ENCODE measurements at places on chromosomes 16 and 17. TPM values are rescaled to one million over a fixed set of nuclear protein-coding genes. Genes with fewer than 3 reads are reported as not detected.

GRCh38 chr17:1119924-1120323 lies 59.9 kb downstream of the ABR start:
- H3K4me3 ChIP-seq = no peak overlapping the region
- no peaks in the 10 kb centered on the region for H3K27me3 ChIP-seq

DNA sequence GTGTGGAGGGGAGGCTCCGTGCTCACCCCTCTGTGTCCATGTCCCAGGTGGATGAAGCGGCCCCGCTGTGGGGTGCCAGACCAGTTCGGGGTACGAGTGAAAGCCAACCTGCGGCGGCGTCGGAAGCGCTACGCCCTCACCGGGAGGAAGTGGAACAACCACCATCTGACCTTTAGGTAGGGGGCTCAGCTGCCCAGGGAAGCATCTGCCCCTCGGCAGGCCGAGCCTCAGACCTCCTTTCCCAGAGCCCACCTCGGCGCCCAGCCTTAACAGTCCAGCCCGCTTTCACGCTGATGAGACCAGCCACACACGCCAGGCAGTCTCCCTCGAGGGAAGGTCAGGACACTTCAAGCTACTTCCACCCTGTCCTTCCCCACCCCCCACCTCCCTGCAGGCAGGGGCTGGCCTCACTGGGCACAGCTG lies 12.7 kb downstream of the MMP15 start:
- H3K27ac ChIP-seq = no peak overlapping the region
- H3K4me3 ChIP-seq = no peak overlapping the region
- DNase-seq = no peak
- peaks cover 2% of the 10 kb centered on the region for H3K36me3 ChIP-seq
- no peaks in the 10 kb centered on the region for H3K4me1 ChIP-seq

NPB gene
- 0.68 TPM for total RNA-seq

- peaks cover 2% of the 10 kb centered on the region for H3K36me3 ChIP-seq
- H3K4me3 ChIP-seq = no peak overlapping the region
- peak overlapping the region; percentile 56 for H3K27ac ChIP-seq
- peaks cover 53% of the 10 kb centered on the region for H3K4me1 ChIP-seq
Measured at GRCh38 chr17:57555636-57556175, 189.4 kb downstream of the CCDC182 start.

DNA sequence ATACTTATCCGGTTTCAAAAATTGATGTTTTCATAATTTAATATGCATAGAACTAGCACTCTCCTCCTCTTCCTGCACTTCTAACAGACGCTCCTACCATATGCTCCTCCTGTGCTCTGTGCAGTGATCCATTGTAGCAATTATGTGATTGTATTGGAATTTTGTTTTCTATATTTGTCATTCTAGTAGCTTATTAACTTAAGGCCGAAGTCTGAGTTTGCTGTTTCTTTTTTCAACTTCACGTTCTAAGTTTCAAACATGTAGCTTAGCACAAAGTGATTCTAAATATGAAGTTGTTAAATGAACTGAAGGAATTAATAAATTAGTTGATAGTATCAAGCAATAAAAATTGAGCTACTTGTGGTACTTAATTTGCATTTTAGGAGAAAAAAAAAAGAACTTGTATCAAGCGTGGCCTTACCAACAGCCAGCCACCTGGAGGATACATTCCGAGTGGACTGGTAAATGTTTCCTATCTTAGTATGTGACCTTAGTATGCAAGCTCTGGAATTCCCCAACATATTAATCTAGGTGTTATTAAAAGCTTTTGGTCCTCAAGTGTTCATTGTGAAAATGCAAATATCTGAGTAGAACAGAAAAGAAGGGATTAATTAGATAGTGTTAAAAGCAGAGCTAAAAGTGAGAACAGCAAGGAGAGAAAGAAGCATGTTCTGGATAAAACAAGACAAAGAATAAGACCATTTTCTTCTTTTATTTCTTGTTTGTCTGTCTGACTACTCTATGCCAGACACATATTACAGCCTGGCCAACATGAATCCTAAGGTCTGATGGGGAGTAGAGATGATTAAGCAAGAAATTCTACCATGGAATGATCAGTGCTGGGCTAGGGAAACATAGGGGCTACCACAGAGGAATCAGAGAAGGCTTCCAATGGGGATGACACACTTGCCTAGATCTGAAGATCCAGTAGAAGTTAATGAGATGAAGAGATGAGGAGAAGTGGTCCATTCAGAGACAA lies 290.4 kb upstream of the MON1B start:
- H3K36me3 ChIP-seq = no peaks in the 10 kb centered on the region
- no peaks in the 10 kb centered on the region for H3K4me1 ChIP-seq
- no peak for DNase-seq
- H3K27me3 ChIP-seq = no peaks in the 10 kb centered on the region
- no peak overlapping the region for H3K27ac ChIP-seq

CACNG3 gene
- total RNA-seq = not detected

- H3K4me1 ChIP-seq = no peaks in the 10 kb centered on the region
- H3K27me3 ChIP-seq = no peaks in the 10 kb centered on the region
- no peaks in the 10 kb centered on the region for H3K36me3 ChIP-seq
- H3K27ac ChIP-seq = no peak overlapping the region
- H3K4me3 ChIP-seq = no peak overlapping the region
Measured at GRCh38 chr16:80791411-80791810, 13.0 kb downstream of the CDYL2 start.

- peaks cover 3% of the 10 kb centered on the region for H3K36me3 ChIP-seq
- no peak overlapping the region for H3K4me3 ChIP-seq
- DNase-seq = no peak
- H3K27me3 ChIP-seq = no peaks in the 10 kb centered on the region
- peaks cover 24% of the 10 kb centered on the region for H3K4me1 ChIP-seq
Measured at GRCh38 chr17:42514867-42515266, 21.2 kb upstream of the NAGLU start.

- no peak overlapping the region for H3K27ac ChIP-seq
- no peaks in the 10 kb centered on the region for H3K36me3 ChIP-seq
- H3K4me3 ChIP-seq = no peak overlapping the region
- no peaks in the 10 kb centered on the region for H3K27me3 ChIP-seq
- H3K4me1 ChIP-seq = no peaks in the 10 kb centered on the region
Measured at GRCh38 chr16:21603928-21604327, 4.6 kb downstream of the METTL9 start.

DNA sequence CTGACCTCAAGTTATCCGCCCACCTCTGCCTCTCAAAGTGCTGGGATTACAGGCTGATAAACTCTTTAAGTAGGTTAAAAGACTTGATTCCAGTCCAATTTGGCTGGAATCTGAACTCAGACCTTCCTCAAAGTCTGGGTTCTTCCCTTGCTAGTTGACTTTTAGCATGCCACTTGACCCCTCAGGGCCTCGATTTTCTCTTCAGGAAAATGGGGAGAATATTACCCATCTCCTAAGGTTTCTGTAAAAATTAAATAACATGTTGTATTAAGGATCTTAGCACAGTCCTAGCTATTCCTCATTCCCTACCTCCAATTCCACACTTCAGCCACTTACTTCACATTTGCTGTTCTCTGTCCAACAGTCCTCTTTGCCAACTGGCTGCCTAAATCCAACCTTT lies 1.9 kb downstream of the GTF3C1 start:
- DNase-seq = no peak
- peaks cover 8% of the 10 kb centered on the region for H3K4me1 ChIP-seq
- no peaks in the 10 kb centered on the region for H3K27me3 ChIP-seq
- H3K4me3 ChIP-seq = no peak overlapping the region
- H3K36me3 ChIP-seq = no peaks in the 10 kb centered on the region

DNA sequence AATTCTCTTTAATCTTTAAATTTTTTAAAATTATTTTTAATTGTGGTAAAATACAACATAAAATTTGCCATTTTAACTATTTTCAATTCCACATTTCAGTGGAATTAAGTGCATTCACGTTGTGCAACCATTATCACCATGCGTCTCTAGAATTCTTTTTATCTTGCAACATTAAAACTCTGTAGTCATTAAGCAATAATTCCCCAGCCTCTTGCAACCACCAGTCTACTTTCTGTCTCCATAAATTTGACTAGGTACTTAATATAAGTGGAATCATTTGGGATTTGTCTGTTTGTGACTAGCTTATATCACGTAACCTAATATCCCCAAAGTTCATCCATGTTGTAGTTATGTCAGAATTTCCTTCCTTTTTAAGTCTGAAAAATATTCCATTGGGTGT lies 79.1 kb downstream of the TAOK1 start:
- H3K36me3 ChIP-seq = no peaks in the 10 kb centered on the region
- no peak overlapping the region for H3K4me3 ChIP-seq
- no peaks in the 10 kb centered on the region for H3K4me1 ChIP-seq
- H3K27me3 ChIP-seq = no peaks in the 10 kb centered on the region
- no peak overlapping the region for H3K27ac ChIP-seq
- DNase-seq = no peak

- peaks cover 53% of the 10 kb centered on the region for H3K4me1 ChIP-seq
- H3K36me3 ChIP-seq = no peaks in the 10 kb centered on the region
- H3K27ac ChIP-seq = peak overlapping the region; percentile 85
- H3K27me3 ChIP-seq = no peaks in the 10 kb centered on the region
Measured at GRCh38 chr17:79623786-79624717, 13.2 kb upstream of the RBFOX3 start.

- H3K4me3 ChIP-seq = no peak overlapping the region
- no peaks in the 10 kb centered on the region for H3K27me3 ChIP-seq
- no peak overlapping the region for H3K27ac ChIP-seq
- no peak for DNase-seq
Measured at GRCh38 chr17:11953924-11954323, 43.4 kb downstream of the ZNF18 start.

GPR139 gene
- total RNA-seq = not detected

MNT gene
- 24.4 TPM for total RNA-seq

GRCh38 chr16:58366247-58367031 lies 25.8 kb upstream of the GINS3 start:
- no peaks in the 10 kb centered on the region for H3K27me3 ChIP-seq
- no peaks in the 10 kb centered on the region for H3K36me3 ChIP-seq
- no peak overlapping the region for H3K27ac ChIP-seq
- no peak overlapping the region for H3K4me3 ChIP-seq
- H3K4me1 ChIP-seq = no peaks in the 10 kb centered on the region

SPATA22 gene
- not detected for total RNA-seq

DNA sequence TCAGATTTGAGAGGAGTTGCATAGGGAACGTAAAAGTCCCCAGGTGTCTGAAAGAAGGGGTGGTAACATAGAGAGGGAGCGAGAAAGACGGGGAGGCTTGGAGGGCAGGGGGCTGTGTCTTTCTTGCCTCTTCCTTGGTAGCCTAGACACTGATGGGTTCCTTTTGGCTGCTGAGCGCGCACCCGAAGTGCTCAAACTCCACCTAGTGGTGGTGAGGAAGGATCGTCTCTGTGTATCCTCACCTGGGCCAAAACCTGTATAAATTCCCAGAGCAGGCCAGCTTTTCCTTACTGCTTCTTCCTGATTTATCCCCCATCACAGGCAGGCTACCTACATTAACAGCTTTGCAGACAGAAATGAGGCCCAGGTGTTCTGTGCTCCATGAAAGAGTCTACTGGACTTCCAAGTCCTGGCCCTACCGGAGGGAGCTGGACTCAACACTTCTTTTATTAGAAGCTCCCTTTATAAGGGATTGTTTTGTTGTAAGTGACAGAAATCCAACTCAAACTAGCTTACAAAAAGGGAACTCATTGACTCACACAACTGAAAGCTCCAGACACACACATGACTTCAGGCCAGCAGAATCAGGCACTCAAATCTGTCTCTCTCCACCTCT lies 5.5 kb upstream of the SLC25A35 start:
- H3K27me3 ChIP-seq = no peaks in the 10 kb centered on the region
- no peaks in the 10 kb centered on the region for H3K36me3 ChIP-seq
- H3K27ac ChIP-seq = no peak overlapping the region
- peak; percentile 45 for DNase-seq
- no peaks in the 10 kb centered on the region for H3K4me1 ChIP-seq
- H3K4me3 ChIP-seq = no peak overlapping the region

GRCh38 chr16:90044111-90044551 lies 24.9 kb upstream of the DBNDD1 start:
- H3K4me1 ChIP-seq = peaks cover 21% of the 10 kb centered on the region
- peak; percentile 68 for DNase-seq
- no peak overlapping the region for H3K4me3 ChIP-seq
- H3K27ac ChIP-seq = peak overlapping the region; percentile 85
- H3K36me3 ChIP-seq = peaks cover 10% of the 10 kb centered on the region
